Effector CD8-positive, alpha-beta T cell (primary cell): ENCODE measurements at places on chromosomes 3 and 15.

DNA sequence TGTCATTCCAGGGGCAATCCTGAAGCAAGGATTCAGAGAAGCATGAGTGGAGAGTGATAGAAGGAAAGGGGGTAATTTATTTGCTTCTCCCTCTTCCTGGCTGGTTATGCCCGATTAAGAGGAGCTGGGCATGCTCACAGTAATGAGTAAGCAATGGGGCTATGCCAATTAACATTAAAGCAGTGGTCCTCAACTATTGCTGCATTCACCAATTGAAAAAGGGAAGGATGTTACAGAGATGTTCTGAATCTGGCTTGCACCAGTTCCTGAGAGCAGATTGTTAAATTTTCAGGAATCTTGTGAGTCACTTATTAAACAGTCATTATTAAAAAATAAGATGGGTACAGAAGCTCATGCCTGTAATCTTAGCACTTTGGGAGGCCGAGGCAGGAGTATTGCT lies 85.9 kb upstream of the ZBTB20 start:
- no peak for DNase-seq

GRCh38 chr3:178439504-178439903 lies 96.7 kb upstream of the KCNMB2 start:
- DNase-seq = no peak

DNA sequence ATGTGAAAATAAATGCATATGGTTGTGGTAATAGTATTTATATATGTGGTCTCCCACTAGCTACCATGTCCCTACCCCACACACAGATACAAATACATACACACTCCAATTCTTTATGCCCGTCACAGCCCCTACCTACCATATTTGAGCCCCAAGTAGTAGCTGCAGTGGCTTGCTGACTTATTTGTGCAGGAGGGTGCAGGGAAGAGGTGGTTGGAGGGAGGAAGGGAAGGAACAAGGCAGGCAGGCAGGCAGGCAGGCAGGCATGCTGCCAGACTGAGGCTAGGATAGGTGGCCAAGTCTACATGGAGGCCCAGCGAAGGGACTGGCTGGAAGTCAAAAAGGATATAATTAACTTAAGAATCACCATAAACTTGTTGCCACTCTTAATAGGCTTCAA lies 82.9 kb downstream of the SCN11A start:
- DNase-seq = no peak

- no peak for DNase-seq
Observed at GRCh38 chr3:23785882-23786281, 19.9 kb upstream of the UBE2E1 start.

DNA sequence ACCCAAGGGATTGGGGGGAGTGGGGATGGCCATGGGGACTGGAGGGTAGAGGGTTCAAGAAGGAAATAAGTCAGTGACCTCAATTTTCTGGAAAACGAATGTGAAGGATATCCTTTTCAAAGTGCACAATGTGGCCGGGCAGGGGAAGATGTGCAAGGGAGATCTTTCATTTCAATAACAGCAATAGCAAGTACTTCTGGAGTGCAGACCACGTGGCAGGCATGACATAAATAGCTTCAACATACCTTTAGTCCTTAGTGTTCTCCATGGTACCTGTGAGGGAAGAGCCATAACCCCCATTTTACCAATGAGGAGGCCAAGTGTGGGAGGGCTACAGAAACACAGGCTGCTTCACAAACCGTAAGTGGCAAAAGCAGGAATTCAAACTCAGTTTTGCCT lies 138.7 kb downstream of the FOXP1 start:
- DNase-seq = no peak

DNA sequence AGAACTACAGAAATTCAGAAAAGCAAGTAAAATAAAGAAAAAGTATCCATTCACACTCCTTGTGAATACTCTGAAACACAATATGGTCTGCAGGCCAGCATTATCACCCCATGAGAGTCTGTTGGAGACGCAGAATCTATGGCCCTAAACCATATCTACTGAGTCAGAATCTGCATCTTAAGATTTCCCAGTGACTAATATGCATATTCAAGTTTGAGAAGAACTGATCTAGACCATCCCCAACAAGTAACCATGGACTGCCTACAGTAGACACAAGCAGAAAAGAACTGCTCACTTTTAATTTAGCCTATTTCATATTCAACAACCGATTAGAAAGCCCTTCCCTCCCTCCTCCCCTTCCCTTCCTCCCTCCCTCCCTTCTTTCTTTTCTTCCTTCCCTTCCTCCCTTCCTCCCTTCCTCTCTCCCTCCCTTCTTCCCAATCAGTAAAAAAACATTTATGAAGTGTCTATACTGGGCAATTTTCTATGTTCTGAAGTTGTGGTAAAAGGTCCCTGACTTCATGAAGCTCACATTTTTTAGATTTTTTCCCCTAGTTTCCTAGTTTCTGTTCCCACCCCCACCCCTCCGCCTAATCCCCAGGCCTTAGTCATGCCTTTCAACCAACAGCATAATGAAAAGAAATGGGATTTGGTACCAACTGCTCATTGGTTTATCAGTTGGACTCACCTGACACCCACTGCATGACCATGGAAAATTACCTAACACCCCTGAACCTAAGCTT lies 125.2 kb downstream of the CNTN3 start:
- DNase-seq = no peak

- no peak for DNase-seq
Observed at GRCh38 chr3:22962244-22962643, 240.9 kb upstream of the UBE2E2 start.

DNA sequence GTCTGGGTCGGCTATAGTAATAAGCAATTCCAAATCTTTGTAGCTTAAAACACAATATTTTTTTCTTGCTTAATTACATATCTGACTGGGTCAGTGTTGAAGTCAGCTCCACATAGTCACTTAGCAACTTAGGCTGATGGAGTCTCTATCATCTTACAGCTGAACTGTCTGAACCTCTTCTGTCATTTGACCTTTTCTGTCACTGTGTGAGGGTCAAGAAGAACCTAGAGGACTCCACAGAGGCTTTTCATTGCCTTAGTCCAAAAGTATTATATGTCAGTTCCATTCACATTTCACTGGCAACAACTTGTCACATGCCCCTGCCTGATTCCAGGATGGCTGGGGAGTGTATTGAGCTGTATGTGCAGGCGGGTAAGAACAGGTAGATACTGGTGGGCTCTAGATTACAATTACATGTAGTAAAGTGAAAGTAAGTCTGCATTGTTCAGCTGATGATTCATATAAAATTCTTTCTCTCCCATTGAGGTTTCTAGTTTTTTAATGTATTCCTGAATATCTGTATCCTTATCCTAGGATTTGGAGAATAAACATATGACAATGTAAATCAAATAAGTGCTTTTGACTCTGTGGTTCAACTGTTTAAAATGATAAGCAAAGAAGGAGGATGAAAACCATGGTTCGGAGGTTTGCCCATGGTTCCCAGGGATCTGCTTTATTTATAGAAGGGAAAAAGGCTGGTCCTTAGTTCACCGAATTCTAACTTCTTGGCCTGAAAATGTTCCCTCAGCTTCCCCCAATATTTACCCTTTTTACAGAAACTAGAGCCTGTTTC lies 5.8 kb upstream of the ARPP21 start:
- DNase-seq = no peak

DNA sequence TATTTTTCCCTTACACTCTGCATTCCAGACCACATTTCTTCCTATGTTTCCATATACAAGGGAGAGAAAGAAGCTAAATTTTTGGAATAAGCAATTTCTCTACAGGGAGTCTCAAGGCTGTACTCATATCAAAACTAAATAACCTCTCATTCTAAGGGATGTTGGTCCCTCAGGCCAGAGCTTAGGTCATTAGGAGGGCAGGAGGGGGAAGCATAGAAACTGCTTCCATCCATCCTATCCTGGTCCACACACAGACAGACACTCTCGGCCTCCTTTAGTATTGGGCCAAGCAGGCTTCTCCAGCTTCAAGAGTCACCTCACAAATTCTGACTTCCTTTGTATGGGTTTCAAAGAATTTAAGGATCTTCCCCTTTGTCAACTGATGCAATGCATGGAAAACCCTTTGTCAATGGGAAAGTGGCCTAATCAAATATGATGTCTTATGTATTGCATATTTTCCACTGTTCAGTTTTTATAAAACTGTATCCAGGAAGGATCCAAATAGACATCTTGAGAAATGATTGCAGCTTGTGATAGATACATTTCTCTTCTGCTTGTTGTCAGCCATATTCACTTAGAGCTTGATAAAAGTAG lies 140.7 kb upstream of the RARB start:
- DNase-seq = no peak

GRCh38 chr15:36313021-36313420 lies 266.4 kb upstream of the CDIN1 start:
- DNase-seq = no peak

GRCh38 chr15:85860394-85861161 lies 65.9 kb upstream of the KLHL25 start:
- DNase-seq = no peak

DNA sequence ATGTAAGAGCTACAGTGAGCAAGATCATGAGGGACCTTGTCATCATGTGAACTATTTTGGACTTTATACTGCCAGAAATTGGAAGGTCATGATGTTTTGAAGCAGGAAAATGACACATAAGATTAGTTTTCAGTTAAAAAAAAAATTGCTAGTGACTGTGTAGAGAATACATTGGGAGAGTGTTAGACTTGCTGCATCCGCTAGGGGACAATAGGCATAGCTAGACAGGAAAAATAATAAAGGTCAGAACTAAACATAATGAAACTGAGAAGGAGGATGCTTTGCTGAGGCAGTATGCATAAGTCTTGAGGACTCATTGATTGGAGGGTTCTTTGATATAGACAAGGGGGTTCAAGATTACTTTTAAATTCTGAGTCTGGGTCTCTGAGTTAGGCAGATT lies 275.8 kb upstream of the KCNH8 start:
- no peak for DNase-seq

DNA sequence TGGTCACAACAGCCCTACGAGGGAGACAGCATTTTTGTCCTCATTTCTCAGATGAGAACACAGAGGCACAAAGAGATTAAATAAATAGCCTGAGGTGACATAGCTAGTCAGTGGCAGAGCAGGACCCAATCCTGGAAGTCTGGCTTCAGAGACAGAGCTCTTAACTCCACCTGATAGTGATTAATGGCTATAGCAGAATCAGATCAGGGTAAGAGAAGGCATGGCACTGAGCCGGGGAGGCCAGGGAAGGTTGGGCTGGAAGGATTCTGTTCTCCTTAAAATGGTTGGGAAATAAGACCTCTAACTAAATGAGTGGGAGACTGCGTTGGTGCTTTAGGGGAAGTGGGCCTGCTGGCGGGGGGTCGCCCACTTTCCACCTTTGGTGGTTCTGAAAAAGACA lies 104.5 kb downstream of the VGLL4 start:
- no peak for DNase-seq

DNA sequence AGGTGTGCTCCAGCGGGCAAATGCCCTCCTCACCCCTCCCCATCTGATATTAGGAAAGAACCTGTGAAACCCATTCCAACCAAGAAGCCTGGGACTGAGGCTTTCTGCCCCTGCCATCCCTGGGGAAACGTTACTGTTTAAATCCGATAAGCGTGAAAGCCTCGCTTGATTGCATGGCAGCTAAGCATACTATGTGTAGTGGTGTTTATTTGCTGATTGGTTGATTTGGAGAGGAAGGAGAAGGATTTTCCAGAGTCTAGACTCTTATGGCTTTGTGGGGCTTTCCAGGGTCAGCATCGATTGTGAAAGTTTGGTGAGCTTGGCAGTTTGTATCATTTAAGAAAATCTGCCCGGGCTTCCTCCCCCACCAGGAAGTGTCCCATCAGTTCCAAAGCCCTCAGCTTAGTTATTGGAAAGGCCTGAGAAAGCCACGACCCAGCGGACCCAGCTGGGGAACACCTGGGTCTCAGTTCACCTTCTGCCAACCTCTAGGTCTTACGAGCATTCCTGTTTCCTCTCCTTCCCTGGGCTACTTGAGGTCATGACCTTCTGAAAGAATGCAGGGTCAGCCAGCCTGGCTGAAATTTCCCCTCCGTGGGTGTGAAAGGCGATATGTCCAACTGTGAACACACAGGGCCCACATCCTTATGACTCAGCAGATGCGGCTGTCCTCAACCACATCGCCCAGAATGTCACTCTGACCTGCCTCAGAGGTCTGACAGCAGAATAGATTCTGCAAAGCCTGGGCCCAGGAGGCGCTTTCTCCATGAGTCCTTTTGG lies 62.8 kb upstream of the HERC1 start:
- no peak for DNase-seq

DNA sequence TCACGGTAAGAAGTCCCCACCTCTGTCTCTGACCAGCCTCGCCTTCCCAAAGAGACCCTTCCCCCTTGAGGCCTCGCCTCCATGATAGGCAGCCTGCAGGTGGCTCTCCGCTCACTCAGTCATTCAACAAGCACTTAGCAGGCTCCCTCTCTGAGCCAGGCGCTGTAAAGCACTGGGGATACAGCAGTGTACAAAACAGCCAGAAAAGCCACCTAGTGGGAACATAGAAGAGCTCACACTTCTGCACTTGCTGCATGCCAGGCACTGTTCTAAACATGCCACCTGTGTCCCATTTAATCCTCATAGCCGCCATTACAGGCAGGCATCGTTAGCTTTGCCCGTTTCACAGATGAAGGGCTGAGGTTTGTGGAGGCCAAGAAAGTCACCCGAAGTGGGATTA lies 56.0 kb downstream of the SEMA3G start:
- DNase-seq = no peak
